ENCODE measurements at places on chromosomes 16 and 17. TPM values are rescaled to one million over a fixed set of nuclear protein-coding genes. Genes with fewer than 3 reads are reported as not detected.

- DNase-seq, result no peak
These were observed 135.7 kb downstream of the PRKCA start for GRCh38 chr17:66438101-66438500.

Gene TMEM106A
- total RNA-seq, result 6.0 TPM

DNA sequence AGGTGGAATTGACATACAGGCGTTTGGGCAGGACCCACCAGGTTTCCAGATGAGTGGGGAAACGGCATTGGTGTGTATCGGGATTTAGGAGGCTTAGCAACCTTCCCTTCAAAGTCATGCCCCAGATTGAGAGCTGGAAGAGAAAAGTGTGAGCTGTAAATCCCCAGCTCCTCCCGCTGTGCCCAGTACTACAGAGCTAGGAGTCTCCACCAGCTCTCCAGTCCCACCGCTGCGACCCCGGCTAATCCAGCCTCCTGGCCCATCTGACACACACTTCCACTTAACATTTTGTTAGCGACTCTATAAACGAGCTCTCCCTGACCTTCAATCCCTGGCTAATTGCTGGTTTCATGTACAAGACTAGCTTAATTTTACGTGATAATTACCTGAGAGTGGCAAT lies 29.9 kb upstream of the LHX1 start:
- no peak for DNase-seq

DNA sequence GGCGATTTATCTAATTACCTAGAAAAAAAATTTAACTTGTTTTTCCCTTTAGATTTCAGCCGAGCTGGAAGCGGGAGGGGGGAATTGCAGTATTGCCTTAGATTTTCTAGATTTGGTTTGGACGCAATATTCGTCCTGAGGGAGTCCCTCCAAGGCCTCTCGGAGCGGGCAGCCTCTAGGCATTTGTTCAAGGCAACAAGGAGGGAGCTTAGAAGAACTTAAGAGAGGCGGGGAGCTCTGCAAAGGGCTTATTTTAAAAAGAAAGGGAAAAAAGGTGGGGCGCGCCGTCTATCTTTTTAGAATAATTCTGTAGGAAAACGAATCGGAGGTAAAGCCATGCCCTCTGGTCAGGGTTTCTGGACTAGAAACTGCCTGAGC lies 407 bp upstream of the TMEM94 start:
- peak; percentile 27 for DNase-seq

Gene KRT222
- total RNA-seq, result not detected

Gene PTX4
- not detected for total RNA-seq

GRCh38 chr17:73311428-73311780 lies 397 bp downstream of the CDC42EP4 start:
- no peak for DNase-seq

Measured in transverse colon (tissue), 4 donors.